NCI-H460 (cell line): ENCODE measurements at places on chromosomes 13 and 19.

DNA sequence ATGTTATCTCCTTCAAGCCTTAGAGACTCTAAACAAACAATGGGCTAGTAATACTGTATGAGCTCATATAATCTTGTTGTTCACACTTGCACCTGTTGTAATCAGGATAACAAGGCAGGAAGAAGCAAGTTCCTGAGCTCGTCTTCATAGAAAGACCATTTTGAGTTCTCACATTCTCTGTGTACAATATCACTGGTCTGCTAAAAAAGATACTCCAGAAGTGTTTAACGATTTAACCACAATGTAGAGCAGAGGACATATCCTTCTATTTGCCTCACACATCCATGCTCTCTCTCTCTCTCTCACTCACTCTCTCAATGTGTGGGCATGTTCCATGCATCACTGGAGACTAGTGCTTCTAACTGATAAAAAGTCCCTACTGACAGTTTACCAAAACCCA is 122.9 kb downstream of the MIPEP start:
- DNase-seq: no peak

- no peak for DNase-seq
These were observed 468 bp downstream of the STX10 start for GRCh38 chr19:13149628-13150186.

DNA sequence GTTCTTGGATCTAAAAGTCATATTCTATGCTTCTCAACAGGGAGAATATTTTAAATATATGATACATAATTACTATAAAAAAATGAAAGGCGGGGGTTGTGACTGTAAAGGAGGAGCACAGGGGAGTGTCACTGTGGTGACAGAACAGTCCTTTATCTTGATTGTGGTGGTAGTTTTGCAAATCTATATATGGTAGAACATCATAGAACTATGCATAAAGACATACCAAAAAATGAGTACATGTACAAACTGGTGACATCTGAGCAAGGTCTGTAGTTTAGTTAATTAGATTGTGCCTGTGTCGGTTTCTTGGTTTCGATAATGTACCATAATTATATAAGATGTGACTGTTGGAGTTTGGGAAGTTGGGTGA is 38.7 kb upstream of the GARRE1 start:
- no peak for DNase-seq

GRCh38 chr13:110518571-110518970 is 43.0 kb downstream of the RAB20 start:
- DNase-seq: no peak

- no peak for DNase-seq
These were observed 10.5 kb downstream of the MYCBP2 start for GRCh38 chr13:77316430-77316829.

DNA sequence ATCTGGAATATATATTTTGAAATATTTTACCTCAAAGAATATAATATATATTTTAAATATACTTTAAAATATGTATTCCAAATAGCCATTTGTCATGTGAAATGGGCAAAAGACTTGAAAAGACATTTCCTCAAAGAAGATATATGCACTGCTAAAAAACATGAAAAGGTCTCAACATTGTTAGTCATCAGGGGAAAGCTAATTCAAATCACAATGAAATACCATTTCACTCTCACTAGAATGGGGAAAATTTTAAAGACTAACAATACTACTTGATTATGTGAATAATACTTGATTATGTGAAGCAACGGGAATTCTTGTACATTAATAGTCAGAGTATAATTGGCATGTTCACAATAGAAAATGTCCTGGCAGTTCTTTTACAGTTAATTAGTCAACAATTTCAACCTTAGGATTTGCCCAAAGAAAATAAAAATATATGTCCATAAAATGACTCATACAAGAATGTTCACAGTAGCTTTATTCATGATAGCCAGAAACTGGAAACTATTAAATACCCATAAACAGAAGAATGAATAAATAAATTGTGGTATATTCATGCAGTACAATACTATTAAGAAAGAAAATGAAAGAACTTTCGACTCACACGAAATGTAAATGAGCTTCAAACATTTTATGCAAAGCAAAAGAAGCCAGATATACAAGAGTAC is 6.8 kb upstream of the KBTBD6 start:
- DNase-seq: no peak

DNA sequence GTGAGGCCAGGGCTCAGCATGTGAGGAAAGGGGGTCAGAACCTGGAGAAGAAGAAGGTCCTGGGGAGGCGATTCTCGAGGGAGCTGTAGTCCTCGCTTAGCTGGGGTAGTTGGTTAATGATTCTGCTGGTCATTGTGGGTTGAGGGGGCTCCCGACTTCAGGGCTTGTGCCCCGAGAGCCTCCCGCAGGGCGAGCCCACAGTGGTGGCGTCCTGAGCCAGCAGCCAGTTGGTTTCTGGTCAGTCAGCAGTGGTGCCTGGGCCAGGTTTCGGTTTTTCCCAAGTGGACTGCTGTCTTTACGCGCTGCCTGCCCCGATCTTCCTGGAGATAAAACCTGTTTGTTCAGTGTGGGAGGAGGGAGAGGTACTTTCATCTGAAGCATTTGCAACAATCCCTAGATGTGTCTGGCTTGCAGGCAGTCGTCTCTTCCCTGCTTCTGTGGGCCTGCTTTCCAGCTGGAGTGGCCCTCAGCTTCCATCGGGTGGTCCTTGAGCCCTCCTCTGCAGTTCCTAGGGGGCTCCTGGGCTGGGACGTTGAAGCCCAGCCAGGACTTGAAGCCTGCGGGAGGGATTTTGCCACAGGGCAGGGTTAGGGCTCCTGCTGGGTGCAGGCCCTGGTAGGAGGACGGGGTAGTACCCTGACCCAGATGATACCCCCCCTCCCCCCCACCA is 3.2 kb downstream of the PTBP1 start:
- DNase-seq: no peak

- DNase-seq: no peak
These were observed 74.2 kb downstream of the TSHZ3 start for GRCh38 chr19:31275068-31275334.

- no peak for DNase-seq
These were observed 48.7 kb upstream of the ZNF507 start for GRCh38 chr19:32296694-32297093.

- no peak for DNase-seq
These were observed 2.9 kb downstream of the URAD start for GRCh38 chr13:27985600-27985999.

GRCh38 chr19:13318190-13318589 is 168.0 kb downstream of the IER2 start:
- DNase-seq: no peak

GRCh38 chr19:21028969-21029268 is 8.5 kb downstream of the ZNF430 start:
- DNase-seq: no peak

DNA sequence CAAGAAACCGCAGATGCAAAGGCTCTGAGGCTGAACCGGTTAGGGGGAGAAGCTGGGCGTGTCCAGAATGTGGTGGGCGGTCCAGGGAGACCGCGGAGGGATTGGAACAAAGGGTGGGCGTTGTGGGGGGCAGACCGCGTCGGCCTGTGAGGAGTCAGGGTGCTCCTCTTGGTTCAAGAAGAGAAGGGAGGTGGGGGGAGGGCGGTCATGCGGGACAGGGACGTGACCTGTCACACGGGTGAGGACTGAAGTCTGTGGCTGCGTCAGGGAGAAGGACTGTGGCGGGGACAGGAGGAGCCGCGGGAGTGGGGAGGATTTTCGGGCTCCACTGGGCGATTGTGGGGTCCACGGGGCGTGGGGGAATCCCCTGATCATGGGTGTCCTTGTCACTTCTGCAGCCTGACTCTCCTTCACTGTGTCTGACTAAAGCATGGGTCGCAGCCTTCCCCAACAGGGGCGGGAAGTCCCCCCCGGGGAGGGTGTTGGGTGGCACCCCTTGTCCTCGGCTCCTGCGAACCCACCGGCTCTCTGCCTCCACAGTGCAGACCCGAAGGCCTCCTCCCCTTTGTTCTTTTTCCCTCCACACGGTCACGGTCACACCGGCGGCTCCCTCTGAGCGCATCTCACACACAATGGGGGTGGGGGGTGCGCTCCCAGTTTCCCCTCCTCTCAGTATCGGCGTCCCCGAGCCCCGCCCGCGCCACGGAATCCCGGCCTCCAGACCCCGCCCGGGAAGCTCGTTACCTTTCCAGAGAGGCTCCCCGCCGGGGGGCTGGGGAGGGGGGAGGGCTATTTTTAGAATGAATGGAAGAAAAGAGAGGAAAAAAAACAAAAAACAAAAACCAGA is 16.4 kb upstream of the KCNN1 start:
- no peak for DNase-seq

DNA sequence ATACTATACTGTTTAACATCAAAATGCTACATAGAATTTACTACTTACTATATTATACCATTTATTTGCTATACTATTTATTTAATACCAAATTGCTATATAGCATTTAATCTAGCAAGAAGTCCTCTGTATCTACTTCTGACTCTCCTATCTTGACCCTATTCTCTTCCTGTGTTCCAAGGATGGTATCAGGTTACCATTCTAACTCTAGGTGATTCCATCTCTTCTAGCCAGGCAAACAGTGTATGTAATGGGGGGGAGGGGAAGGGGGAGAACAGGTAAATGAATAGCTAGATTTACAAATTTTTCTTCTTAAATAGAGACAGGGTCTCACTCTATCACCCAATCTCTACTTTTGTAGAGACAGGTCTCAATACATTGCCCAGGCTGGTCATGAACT is 200.3 kb downstream of the DIAPH3 start:
- no peak for DNase-seq

- no peak for DNase-seq
These were observed 13.4 kb upstream of the C19orf33 start for GRCh38 chr19:38290631-38291147.

DNA sequence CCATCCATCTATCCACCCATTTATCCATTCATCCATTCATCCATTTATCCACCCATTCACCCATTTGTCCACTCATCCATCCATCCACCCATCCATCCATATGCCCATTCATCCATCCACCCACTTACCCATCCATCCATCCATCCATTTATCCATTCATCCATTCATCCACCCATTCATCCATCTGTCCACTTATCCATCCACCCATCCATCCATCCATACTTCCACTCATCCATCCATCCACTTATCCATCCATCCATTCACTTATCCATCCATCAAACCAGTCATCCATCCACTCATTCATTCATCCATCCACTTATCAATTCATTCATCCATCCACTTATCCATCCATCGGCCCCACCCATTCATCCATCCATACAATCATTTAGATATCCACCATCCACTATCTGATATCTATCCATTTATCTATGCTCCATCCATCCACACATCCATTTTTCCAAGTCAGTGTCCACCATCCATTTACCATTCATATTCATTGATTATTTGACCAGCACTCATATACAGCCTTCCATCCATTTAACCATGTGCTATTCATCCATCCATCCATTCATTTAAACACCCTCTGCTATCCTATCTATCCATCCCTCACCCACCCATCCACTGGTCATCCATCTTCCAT is 2.8 kb downstream of the TMEM221 start:
- no peak for DNase-seq
